Psoas muscle (tissue), 8 donors: ENCODE measurements at places on chromosomes 13 and 19. TPM values are rescaled to one million over a fixed set of nuclear protein-coding genes. Genes with fewer than 3 reads are reported as not detected.

FSD1 gene
- not detected for total RNA-seq

KPNA3 gene
- total RNA-seq: 127 TPM

LRRC25 gene
- total RNA-seq: 2.3 TPM

IGFL2 gene
- total RNA-seq: not detected

CGB7 gene
- 0.46 TPM for total RNA-seq

RASGRP4 gene
- total RNA-seq: 2.0 TPM

MYH14 gene
- 298 TPM for total RNA-seq

CYP4F3 gene
- 0.43 TPM for total RNA-seq

ZNF724 gene
- total RNA-seq: 0.46 TPM

PLPP2 gene
- total RNA-seq: not detected

USHBP1 gene
- total RNA-seq: 3.6 TPM

LGALS13 gene
- total RNA-seq: not detected

CYP2A7 gene
- not detected for total RNA-seq

CGB5 gene
- not detected for total RNA-seq

FFAR2 gene
- total RNA-seq: not detected

ATP8B3 gene
- total RNA-seq: 0.18 TPM

PTGER1 gene
- total RNA-seq: not detected

ZNF585A gene
- 6.9 TPM for total RNA-seq

KCNK6 gene
- total RNA-seq: 0.69 TPM

LRRC63 gene
- not detected for total RNA-seq

B3GNT8 gene
- 1.9 TPM for total RNA-seq

MEIS3 gene
- total RNA-seq: 2.1 TPM

GPC5 gene
- total RNA-seq: not detected

VSTM1 gene
- total RNA-seq: not detected

CCDC70 gene
- not detected for total RNA-seq
